Activated CD4-positive, alpha-beta T cell treated with anti-CD3 and anti-CD28 coated beads, Interleukin-2, amount 50 U/mL, for 4 hours (primary cell): ENCODE measurements at places on chromosomes 3 and 15.
A peak's percentile ranks its signal among the peaks of the same experiment; 100 is the strongest.

GRCh38 chr3:128922804-128923459 is 43.5 kb downstream of the ACAD9 start:
- peak; percentile 43 for DNase-seq

DNA sequence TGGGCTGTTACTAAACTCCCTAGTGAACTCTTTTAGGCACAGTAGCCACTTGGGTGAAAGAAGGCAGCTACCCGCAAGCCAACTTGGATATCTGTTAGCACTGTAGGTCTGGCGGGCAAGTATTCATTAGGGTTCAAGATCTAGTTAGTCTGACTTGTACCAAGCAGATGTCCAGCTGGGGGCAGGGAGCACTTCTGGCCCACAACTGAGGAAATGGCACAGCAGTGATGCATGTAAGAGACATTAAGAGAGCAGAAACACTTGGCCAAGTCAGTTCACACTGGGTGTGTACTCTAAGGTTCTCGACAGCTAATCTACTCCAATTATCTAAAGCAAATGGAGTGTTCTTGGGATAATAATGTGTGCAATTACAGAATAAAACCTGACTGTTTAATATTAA is 131.7 kb downstream of the CTNNB1 start:
- no peak for DNase-seq

- no peak for DNase-seq
Measured at GRCh38 chr3:187145149-187145895, 6.0 kb upstream of the RPL39L start.

- DNase-seq = no peak
Measured at GRCh38 chr15:63255489-63255990, 21.9 kb upstream of the APH1B start.

GRCh38 chr15:85443593-85444087 is 63.2 kb downstream of the AKAP13 start:
- DNase-seq = no peak

DNA sequence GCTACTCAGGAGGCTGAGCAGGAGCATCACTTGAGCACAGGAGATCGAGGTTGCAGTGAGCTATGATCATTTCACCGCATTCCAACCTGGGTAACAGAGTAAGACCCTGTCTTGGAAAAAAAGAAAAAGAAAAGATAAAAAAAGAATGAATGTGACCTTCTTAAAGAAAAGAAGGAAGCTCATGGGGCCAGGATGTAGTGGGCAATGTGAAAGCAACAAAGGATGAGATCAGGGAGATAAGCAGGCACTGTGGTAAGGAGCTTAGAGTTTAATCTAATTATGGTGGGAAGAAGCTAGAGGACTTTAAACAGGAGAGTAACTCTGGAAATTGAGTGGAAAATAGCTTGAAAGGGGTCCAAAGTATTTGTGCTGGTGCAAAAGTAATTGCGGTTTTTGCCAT is 231.6 kb upstream of the UBE2E2 start:
- no peak for DNase-seq

DNA sequence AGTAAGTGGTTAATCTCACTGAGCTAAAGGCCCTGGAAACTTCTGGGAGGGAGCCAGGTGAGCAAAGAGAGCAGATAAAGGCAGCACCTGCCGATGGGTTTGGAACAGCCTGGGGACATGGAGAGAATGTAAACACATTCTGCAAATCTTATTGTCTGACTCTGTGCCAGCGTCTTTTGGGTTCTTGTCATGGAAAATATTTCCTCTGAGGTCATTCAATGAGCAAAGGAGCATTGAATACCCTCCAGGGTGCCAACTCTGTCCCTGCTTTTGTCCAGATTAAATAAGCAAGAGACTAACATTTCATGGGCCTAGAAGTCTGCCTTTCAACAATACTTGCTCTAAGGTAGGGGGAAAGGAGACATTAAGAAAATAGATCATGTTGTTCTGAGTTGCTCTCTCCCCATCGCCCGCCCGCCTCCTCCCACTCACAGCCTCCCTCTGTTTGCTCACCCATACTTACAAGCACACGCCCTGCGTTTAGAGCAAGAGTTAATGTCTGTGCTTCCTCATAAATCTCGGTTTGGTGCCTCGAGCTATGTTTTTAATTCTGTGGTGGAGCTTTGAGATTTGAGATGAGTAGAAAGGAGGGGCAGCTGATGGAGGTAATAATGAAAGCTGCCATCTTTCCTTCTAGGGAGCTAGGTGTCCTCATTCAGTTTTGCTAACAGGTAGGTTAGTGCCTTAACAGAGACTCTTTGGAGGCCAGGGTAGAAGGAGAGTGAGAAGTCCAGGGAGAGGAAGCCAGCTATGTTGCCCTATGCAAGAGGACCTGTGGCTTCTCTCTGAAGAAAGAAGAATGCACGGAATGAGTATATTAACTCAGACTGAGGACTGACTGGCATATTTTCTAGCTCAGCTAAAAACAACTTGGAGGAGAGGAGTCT is 132.9 kb downstream of the TPRG1 start:
- DNase-seq = peak; percentile 9

DNA sequence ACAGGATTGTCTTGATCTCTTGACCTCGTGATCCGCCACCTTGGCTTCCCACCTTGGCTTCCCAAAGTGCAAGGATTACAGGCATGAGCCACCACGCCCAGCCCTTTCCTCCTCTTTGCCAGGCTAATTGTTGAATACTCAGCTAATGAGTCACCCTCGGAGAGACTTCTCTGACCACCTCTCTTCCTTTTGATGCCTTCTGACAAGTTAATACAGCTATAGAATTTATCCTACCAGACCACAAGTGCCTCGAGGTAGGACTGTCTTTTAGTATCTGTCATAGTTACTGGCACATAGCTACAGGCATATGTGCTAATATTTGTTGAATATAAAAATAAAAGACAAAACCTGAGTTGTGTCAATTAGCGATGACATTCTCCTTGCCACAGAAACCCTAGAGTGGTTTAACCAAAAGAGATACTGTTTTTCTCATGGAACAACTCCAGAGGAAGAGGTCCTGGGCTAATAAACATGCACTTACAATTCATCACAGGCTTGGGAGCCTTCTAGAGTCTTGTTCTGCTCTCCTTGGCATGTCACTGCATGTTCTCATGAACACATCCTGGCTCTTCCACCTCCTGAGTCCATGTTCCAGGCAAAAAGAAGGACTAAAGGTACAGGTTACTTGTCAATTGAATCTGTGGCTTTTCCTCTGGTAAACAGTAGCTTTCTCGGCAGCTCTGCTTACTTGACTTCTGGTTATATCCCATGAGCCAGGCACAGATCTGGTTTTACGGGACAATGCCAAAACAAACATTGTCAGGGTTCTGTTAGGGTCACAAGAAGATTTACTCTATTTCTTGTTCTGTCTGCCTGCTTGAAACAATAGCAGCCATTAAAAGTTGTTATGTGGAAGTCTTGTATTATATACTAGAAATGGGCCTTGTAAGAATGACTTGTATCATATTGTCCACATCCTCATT is 332.3 kb downstream of the THSD4 start:
- no peak for DNase-seq

- DNase-seq = no peak
Measured at GRCh38 chr3:3665961-3666640, 133.1 kb upstream of the LRRN1 start.

- DNase-seq = no peak
Measured at GRCh38 chr3:65548848-65549625, 489.7 kb downstream of the MAGI1 start.

- DNase-seq = no peak
Measured at GRCh38 chr15:33344530-33344929, 33.8 kb downstream of the RYR3 start.

DNA sequence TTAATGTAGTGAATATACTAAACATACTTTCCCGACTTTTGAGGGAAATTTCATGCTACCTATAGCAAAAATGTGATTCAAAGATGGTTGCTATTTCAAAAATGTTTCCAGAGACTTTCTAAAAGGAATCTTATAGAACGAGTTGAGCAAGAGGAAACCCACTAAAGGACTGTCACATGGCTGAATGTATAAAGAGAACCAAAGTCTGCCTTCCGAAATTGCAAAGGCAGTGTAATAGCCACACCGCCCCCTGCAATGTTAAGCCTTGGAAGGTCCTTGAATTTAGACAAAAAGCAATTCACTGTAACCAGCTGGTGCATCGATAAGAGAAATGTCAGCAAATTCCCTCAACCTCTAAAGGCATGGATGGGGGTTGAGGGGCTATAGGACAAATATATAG is 142.8 kb downstream of the CHL1 start:
- no peak for DNase-seq

- no peak for DNase-seq
Measured at GRCh38 chr3:172800156-172800555, 49.6 kb downstream of the ECT2 start.

DNA sequence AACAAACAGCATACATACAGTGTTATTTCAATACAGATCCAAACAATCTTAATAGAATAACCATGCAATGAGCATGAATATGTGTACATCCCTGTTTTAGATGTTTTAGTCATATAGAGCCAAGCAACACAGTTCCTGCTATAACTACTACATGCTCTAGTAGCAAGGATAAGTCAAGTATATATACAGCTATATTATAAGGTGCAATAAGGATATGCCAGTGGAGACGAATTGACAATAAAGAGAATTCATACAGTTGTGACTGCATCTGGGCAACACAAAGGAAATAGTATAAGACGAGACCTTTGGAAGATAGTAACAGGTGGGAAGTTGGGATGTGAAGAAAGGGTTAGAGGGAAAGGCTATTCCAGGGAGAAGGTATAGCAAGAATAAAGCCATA is 103.4 kb downstream of the TPRG1 start:
- no peak for DNase-seq

- DNase-seq = no peak
Measured at GRCh38 chr3:128281461-128282367, 128.4 kb downstream of the EEFSEC start.

DNA sequence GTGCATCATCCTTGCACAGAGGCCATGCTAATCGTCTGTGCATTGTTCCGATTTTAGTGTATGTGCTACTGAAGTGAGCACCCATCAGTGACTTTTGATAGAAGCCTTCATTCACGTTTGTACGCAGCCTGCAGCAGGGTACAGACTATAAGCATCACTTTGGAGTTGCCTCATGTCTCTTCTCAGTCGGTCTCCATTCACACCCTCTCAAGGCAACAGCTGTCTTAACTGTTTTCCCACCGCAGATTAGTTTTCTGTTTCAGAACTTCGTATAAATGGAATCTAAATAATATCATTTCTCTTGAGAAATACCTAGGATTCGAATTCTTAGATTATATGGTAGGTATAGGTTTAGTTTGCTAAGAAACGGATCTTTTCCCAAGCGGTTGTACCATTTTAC is 143.2 kb downstream of the KLHL25 start:
- no peak for DNase-seq

- DNase-seq = no peak
Measured at GRCh38 chr15:44909423-44909822, 47.1 kb upstream of the TERB2 start.

DNA sequence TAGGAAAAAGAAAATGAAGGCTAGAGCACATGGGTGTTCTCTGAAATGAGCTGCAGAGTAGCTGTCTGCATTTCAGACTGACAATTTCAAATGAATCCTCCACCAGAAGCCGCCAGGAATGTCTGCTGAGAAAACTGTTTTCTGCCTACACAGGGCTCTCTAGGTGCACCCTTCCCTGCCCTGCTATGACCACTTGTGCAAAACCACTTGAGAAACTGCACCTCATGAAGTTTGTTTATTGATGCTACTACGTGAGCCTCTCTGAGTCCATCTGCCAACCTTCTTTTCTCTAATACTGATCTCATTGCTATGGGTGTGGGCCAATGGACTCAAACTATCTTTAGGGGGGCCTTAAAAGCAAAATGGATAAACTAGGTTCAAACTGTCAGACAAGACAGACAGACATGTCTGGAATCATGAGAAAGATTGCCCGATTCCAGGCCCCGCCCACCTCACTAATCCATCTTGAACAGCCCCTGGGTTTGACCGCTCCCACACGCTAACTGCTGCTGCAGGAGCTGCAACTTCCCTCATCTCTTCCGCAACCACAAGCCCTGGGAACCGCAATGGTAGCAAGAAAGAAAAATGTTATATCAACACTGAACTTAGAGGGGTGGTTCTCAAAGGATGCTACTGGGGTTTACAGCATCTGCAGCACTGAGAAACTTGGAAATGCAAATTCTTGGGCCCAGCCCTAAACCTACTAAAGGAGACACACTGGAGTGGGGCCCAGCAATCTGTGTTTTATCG is 9.0 kb upstream of the CD47 start:
- DNase-seq = no peak

GRCh38 chr3:4780545-4780957 is 198.7 kb upstream of the BHLHE40 start:
- DNase-seq = no peak

DNA sequence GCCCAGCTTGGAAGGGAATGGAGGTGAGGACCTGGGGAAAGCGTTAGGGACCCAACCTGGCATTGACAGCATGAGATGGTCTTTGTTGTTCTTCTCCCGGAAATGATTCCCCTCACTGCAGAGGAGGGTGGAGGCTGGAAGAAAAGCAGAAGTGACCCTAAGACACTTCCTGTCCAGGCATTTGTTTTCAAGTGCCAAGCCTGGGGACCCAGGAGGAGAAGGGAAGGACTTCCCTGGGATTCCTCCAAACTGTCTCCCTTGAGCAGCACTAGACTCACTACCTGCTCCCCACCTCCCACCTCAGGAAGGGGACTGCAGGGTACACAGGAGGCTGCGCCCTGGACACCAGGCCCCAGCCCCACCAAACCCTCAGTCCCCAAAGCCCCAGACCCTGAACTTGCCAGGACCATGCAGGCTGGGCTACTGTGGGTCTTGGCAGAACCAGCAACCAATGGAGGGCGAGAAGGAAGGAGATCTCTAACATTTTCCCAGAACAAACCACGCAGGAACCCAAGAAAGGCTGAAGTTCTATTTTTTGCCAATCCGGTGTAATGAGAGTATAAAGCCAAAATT is 9.8 kb upstream of the VIPR1 start:
- no peak for DNase-seq

DNA sequence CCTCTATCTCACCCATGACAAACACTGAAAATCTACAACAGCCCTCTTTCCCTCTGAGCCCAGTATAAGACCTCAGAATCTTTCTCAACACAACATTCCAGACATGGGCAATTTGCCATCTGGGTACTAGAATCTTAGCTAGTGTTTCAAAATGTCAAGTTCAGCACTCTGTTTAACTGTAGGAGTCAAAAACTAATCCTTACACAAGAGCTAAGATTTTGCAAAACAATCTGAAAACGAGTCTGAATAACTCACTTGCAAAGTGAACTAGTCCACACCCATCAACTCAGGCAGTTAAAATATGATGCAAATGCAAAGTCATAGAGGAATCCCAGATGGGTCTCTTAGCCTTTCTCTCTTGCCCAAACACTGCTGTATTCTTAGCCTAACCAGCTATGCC is 67.8 kb downstream of the GPR176 start:
- DNase-seq = no peak

DNA sequence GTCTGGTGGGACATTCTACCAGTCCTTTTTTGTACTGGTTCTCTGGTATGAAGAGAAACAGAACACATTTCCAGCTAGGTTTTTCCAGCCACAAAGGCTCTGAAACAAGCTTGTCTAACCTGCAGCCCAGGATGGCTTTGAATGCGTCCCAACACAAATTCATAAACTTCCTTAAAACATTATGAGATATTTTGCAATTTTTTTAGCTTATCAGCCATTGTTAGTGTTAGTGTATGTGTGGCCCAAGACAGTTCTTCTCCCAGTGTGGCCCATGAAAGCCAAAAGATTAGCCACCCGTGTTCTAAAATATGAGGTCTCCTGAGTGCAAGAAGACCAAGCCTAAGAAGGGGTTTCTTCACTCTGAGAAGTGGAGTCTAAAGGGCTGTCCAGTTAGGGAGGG is 18.4 kb upstream of the TIMP4 start:
- DNase-seq = no peak

- no peak for DNase-seq
Measured at GRCh38 chr3:189629803-189630455, 1.3 kb upstream of the TP63 start.
